ENCODE measurements at places on chromosomes 5 and 9. TPM values are rescaled to one million over a fixed set of nuclear protein-coding genes. Genes with fewer than 3 reads are reported as not detected.

LCN12 gene
- total RNA-seq: not detected

KLF4 gene
- total RNA-seq: 33.7 TPM

SMARCA2 gene
- total RNA-seq: 31.0 TPM

TNFSF8 gene
- total RNA-seq: not detected

FBN2 gene
- 49.0 TPM for total RNA-seq

C9orf153 gene
- 0.26 TPM for total RNA-seq

NUTM2F gene
- total RNA-seq: not detected

C5orf58 gene
- not detected for total RNA-seq

DIRAS2 gene
- not detected for total RNA-seq

SVEP1 gene
- 0.26 TPM for total RNA-seq

MYMK gene
- total RNA-seq: not detected

CYFIP2 gene
- total RNA-seq: 3.9 TPM

ARL10 gene
- 5.2 TPM for total RNA-seq

RALGPS1 gene
- total RNA-seq: 8.4 TPM

IFNE gene
- 12.4 TPM for total RNA-seq

ADAMTS12 gene
- total RNA-seq: not detected

IRX2 gene
- 11.3 TPM for total RNA-seq

STK32A gene
- 5.5 TPM for total RNA-seq

ELL2 gene
- 76.3 TPM for total RNA-seq

PFN3 gene
- total RNA-seq: not detected

RFX3 gene
- 1.4 TPM for total RNA-seq

SMIM33 gene
- not detected for total RNA-seq
